ENCODE measurements at places on chromosomes 1 and 21.

DNA sequence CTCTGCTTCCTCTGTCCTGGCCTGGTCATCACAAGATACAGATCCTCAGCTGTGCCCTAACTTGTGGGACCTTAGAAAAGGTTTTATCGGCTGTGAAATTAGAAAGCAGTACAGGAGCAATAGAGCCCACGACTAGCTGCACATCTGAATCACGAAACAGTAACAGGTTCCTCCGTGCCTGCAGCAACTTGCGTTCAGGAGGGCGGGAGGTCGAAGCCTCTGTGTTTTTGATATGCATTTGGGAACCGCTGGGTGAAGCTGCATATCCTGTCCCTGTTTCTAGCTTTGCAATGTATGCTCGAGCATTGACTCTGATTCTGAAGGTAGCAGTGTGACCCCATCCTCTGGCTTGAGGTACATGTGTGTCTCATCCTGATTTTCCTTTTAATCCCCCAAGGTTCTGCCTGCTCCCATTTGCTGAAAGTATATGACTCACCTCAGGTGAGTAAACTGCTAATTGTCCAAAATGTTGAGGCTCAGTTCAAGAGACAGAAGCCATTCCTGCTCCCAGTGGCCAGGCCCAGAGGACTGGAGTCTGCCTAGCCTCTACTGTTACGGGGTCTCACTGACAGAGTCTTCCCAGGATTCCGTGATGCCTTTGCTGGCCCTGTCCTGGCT lies 44.3 kb downstream of the SCCPDH start:
- DNase-seq = no peak

DNA sequence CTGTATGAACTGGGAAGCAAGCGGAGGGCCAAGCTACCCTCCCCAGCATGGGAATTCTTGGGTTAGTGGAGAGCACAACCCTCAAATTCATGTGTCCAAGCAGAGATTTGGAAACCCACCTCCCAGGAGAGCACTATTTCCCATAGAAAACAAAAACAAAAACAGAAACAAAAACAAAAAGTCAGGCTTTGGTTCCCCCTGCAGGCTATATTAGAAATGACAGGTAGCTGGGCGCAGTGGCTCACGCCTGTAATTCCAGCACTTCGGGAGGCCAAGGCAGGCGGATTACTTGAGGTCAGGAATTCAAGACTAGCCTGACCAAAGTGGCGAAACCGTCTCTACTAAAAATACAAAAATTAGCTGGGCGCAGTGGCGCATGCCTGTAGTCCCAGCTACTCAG lies 10.8 kb downstream of the MINDY1 start:
- peak; percentile 34 for DNase-seq

DNA sequence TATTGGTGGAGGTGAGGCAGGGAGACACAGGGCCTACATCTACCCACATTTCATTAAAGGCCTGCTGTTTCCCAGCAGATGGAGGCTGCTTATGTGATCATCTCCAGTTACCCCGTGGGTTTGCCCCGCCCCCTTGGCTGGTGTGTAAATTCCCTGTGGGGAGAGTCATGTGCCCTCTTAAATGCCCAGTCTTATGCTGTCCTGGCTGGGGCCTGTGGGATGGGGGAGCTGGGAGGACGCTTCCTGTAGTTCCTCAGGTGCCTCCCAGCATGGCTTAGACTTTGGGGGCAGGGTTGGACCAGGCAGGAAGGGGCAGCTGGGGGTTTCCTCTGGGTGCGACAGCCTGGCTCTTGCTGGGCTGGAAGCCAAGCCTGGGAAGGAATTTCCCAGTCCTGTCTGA lies 15.5 kb upstream of the CITED4 start:
- DNase-seq = no peak

GRCh38 chr1:180243517-180244221 lies 13.6 kb downstream of the LHX4 start:
- DNase-seq = no peak

- DNase-seq = no peak
Observed at GRCh38 chr21:25691976-25692375, 42.7 kb downstream of the ATP5PF start.

GRCh38 chr1:47996406-47997226 lies 569 bp downstream of the TRABD2B start:
- DNase-seq = no peak

- DNase-seq = no peak
Observed at GRCh38 chr1:40301066-40301465, 16.0 kb downstream of the COL9A2 start.

DNA sequence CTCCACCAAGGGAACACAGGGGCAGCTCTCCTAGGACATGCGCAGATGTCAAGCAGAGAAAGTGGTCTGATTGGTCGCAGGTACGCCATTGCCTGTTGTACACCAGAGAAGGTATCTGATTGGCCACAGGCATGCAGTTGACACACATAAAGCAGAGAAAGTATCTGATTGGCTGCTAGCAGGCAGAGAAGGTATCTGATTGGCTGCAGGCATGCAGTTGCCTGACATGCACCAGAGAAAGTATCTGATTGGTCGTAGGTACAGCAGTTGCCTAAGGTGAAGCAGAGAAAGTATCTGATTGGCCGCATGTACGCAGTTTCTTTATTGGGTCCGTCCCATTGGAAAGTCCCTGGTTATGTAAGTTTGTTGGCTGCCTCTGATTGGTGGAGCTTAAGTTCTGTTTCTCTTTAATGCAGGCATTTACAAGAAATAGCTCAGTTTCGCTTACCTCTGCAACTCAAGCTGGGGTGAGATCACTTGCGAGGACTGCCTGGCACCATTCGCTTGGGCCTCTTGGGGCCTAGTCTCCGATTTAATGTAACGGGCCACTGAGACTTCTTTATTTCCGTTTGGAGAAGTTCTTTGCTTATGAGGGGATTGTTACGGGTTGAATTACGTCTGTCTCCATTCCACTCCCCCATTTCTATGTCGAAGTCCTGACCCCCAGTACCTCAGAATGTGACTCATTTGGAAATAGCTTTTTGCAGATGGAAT lies 74.2 kb downstream of the SIK1 start:
- DNase-seq = no peak

DNA sequence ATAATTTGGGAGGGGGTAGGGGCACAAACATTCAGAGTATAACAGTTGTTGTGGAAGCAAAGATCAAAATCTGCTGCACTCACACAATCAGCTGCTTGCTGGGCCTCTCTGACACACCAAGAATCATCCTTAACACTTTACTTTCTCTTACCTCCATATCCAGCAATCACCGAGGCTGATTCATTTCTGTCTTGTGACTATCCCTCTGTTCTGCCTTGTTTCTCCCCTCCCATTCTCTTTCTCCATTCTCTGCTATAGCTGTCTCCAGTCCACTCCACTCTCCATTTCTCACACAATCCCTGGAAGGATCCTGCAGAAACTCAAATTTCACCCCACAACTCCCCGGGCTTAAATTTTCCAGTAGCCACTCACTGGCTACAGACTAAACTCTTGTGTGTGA lies 91.8 kb upstream of the NGF start:
- DNase-seq = no peak

GRCh38 chr1:162285149-162285561 lies 91.5 kb downstream of the SPATA46 start:
- DNase-seq = peak; percentile 90

DNA sequence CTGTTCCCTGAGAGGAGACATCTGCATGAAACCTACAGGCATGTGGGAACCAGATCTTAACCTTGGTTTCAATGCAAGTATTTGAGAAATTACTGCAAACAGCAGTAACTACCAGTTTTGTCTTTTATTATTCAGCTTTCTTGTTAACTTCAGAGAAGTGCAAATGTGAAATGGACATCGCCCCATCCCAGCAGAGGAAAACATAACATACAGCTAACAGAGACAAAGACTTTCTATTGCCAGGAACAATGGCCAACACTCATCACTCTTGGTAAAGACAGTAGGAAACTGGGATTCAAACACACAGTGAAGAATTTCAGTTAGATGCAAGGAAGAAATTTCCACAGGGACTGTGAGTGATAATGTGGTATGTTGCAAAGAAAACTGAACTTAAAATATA lies 115.1 kb downstream of the SLC30A10 start:
- DNase-seq = no peak

DNA sequence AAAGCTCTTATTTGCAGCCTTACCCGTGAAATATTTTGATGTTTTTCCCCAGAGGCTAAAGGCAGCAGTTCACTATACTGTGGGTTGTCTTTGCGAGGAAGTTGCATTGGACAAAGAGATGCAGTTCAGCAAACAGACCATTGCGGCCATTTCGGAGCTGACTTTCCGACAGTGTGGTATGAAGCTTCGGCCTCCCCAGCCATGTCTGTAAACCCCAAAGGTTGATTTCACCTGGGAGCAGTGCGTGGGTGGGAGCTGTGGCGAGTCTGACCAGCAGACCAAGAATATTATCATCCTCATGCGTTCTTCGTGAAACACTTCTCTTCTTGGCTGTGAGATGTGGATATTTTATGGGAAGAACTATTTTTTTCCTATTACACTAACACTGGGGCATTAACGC lies 3.6 kb downstream of the CENPS start:
- no peak for DNase-seq

- DNase-seq = peak; percentile 46
Observed at GRCh38 chr1:63261736-63262458, 60.5 kb upstream of the FOXD3 start.

Measured in NCI-H1105 treated with DMSO at 0.1 percent for 48 hours (cell line).